ENCODE measurements at places on chromosomes 3 and 15.

DNA sequence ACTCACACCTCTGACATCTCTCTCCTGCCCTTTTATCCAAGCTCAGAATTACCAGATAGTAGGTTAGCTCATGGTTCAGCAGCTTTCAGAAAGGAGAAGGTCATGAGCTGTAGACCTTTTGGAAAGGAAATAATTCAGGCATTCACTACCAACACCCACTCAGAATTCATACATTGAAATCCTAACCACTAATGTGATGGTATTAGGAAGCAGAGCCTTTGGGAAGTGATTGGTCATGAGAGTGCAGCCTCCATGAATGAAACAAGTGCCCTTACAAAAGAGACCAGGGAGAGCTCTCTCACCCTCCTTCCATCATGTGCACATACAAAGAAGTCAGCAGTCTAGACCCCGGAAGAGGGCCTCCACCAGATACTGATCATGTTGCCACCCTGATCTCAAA lies 315.8 kb upstream of the CCDC54 start:
- no peak for DNase-seq

GRCh38 chr3:143002727-143003126 lies 1.4 kb downstream of the U2SURP start:
- DNase-seq = no peak

DNA sequence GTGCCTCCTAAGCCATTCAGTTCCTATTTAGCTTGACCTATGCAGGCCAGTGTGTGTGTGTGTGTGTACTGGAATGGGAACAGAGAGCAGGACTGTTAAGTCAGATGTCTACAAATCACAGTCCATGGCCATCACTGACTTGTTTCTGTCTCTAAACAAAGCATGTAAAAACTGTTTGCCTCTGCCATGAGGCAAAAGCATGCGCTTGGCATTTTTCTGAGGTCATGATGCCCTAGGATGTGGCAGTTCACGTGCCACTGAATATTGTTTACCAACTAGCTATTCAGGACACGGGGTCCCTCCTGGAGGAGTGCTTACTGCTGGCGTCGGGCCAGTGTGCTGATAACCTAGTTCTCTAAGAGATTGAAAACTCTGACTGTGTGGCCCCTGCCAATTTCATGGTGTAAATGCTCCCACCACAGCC lies 8.2 kb upstream of the ATP13A3 start:
- DNase-seq = no peak

GRCh38 chr3:52339612-52340011 lies 23.5 kb downstream of the DNAH1 start:
- DNase-seq = peak; percentile 5

GRCh38 chr3:162632672-162633071 lies 1136.1 kb downstream of the OTOL1 start:
- no peak for DNase-seq

DNA sequence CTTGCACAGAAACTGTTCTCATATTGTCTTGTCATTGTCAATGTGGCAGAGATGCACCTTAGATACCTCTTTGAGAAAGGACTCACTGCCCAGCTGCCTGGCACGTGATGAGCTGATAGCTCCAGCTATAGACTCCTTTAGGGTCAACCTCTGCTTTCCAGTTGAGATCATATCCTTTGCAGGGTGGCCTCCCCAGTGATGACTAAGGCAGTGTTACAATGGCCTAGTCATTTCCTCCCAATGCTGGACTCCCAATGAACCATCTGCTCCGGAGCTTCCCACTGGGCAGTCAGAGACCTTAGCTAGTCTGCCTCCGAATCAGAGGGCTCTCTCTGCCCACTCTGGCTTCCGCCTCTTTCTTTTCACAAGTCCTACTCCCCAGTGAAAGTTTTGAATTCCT lies 79.5 kb downstream of the CHRD start:
- DNase-seq = no peak
